ENCODE measurements at places on chromosomes 6 and 20. TPM values are rescaled to one million over a fixed set of nuclear protein-coding genes. Genes with fewer than 3 reads are reported as not detected.
A peak's percentile ranks its signal among the peaks of the same experiment; 100 is the strongest.

MUC21 gene
- not detected for total RNA-seq

KIF25 gene
- not detected for total RNA-seq

RBM39 gene
- 475 TPM for total RNA-seq

TP53TG5 gene
- total RNA-seq: not detected

WFDC5 gene
- not detected for total RNA-seq

SNTA1 gene
- total RNA-seq: 291 TPM

SNAP25 gene
- not detected for total RNA-seq

ANKRD66 gene
- total RNA-seq: not detected

ARMH2 gene
- total RNA-seq: not detected

DNA sequence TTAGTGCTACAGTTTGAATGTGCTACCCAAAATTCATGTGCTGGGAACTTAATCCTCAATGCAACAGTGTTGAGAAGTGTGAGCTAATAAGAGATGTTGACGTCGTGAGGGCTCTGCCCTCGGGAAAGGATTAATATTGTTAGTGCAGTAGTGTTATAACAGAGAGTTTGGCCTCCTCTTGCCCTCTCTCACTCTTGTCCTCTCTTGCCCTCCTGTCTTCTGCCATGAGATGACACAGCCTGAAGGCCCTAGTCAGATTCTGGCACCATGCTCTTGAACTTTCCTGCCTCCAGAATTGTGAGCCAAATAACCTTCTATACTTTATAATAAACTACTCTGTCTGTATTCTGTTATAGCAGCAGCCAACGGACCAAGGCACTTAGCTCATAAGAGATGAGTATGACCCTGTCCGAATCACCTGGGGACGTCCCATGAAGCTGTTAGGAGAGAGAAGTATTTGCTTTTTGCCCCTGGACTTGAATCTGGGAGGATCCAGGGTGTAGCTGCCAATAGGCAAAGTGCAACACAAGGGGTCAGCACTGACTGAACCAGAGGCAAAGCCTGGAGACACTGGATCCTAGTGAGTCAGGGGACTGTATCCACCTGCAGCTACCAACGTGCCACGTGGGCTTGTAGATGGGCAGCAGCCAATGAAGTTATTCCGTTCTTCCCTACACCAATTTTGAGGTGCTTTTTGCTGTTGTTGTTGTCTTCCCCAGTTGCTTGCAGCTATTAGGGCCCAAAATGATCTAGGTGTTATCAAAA, 233.7 kb downstream of the THBS2 start:
- no peak overlapping the region for H3K27ac ChIP-seq
- no peaks in the 10 kb centered on the region for H3K36me3 ChIP-seq
- no peak overlapping the region for H3K4me3 ChIP-seq
- no peaks in the 10 kb centered on the region for H3K27me3 ChIP-seq

- H3K27ac ChIP-seq: no peak overlapping the region
- no peaks in the 10 kb centered on the region for H3K36me3 ChIP-seq
These were observed 410.7 kb upstream of the RUNX2 start for GRCh38 chr6:44917430-44917829.

- H3K27me3 ChIP-seq: no peaks in the 10 kb centered on the region
- H3K27ac ChIP-seq: no peak overlapping the region
- H3K4me3 ChIP-seq: no peak overlapping the region
- H3K36me3 ChIP-seq: no peaks in the 10 kb centered on the region
These were observed 333.8 kb downstream of the TFAP2A start for GRCh38 chr6:10081075-10081474.

DNA sequence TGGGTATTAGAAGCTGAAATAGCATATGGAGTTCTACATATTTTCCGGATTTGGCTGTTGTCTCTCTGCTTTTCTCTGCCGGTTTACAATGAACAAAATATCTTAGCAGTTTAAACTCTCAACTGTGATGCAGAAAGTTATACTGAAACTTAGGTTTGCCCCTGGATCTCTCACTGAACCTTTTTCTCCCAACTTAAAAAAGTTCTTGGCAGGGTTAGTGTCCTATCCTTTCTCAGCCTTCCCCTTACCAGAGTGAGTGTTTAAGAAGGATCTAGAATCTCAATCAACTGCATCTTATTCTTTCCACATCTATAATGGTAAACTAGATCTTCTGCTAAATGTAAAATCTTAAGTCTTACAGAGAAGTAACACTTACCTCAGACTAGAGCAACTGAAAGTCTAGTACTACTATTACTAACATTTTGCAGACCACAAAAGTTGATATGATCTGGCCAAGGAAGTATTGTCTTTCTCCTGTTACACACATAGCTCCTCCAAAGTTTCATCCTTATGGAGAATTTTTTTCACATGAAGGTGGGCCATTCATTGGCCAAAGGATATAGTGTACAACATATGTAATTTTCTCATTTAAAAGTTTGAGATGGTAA, 392.3 kb upstream of the RUNX2 start:
- no peaks in the 10 kb centered on the region for H3K4me1 ChIP-seq
- H3K27ac ChIP-seq: no peak overlapping the region
- no peaks in the 10 kb centered on the region for H3K36me3 ChIP-seq
- DNase-seq: no peak
- no peak overlapping the region for H3K4me3 ChIP-seq
- H3K27me3 ChIP-seq: no peaks in the 10 kb centered on the region

GRCh38 chr6:30615219-30615957, 1.7 kb downstream of the PPP1R10 start:
- H3K4me3 ChIP-seq: peak overlapping the region; percentile 88
- H3K36me3 ChIP-seq: peaks cover 20% of the 10 kb centered on the region
- peak overlapping the region; percentile 97 for H3K27ac ChIP-seq
- H3K27me3 ChIP-seq: no peaks in the 10 kb centered on the region
- DNase-seq: peak; percentile 52
- peaks cover 51% of the 10 kb centered on the region for H3K4me1 ChIP-seq

DNA sequence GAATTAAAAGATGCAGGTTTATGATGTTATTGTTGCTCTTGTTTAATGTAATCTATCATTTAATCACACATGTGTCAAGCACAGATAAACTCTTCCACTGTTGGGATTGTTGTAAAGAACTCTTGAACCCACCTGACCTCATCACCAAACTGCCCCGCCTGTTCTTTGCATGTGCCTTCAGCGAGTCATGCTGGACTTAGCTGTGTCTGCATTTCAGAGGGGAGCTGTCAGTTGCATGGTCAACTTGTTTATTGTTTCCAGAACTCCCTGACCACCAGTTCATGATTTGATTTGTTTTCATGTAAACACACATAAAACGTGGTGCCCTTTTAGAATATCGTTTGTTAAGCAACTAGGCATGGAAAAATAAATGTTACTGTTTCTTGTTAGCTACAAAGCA, 93.6 kb downstream of the KHDC1L start:
- no peaks in the 10 kb centered on the region for H3K27me3 ChIP-seq
- H3K36me3 ChIP-seq: no peaks in the 10 kb centered on the region
- no peak for DNase-seq
- H3K4me1 ChIP-seq: no peaks in the 10 kb centered on the region
- H3K4me3 ChIP-seq: no peak overlapping the region
- no peak overlapping the region for H3K27ac ChIP-seq

GRCh38 chr6:46760925-46761324, 14.2 kb downstream of the ANKRD66 start:
- no peak overlapping the region for H3K27ac ChIP-seq
- DNase-seq: no peak
- peaks cover 12% of the 10 kb centered on the region for H3K4me1 ChIP-seq
- H3K27me3 ChIP-seq: no peaks in the 10 kb centered on the region
- H3K4me3 ChIP-seq: no peak overlapping the region

DNA sequence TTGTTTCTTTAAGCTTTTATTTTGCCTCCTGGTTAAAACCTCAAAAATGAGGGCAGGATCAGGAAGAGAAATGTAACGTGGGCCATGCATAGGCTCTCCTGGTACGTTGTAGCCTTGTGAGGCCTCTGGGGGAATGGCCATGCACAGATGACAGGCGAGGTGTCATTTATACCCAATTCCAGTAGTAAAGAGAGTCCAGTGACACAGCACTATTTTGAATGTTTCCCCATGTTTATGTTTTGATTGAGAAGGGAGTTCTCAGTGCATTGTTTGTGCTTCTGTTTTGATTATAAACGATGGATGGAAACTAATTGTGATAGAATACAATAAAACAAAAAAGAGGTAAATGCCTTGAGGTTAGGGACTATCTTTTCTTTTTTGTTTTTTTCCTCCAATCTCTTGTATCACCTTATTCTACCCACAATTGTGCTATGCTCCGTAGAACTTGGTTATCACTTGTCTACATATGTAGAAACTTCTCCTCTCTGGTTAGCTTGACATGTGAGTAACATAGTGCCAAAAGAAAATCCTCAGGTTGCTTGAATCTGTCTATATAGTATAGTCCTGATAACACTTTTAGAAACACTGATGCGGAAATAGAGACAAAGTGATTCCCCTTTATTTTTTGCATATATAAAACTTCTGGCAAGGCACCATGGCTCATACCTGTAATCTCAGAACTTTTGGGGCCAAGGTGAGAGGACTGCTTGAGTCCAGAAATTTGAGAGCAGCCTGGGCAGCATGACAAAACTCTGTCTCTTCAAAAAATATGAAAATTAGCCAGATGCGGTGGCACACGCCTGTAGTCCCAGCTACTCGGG, 6.9 kb upstream of the SMIM28 start:
- no peaks in the 10 kb centered on the region for H3K27me3 ChIP-seq
- no peak overlapping the region for H3K27ac ChIP-seq
- H3K36me3 ChIP-seq: no peaks in the 10 kb centered on the region
- no peak overlapping the region for H3K4me3 ChIP-seq

DNA sequence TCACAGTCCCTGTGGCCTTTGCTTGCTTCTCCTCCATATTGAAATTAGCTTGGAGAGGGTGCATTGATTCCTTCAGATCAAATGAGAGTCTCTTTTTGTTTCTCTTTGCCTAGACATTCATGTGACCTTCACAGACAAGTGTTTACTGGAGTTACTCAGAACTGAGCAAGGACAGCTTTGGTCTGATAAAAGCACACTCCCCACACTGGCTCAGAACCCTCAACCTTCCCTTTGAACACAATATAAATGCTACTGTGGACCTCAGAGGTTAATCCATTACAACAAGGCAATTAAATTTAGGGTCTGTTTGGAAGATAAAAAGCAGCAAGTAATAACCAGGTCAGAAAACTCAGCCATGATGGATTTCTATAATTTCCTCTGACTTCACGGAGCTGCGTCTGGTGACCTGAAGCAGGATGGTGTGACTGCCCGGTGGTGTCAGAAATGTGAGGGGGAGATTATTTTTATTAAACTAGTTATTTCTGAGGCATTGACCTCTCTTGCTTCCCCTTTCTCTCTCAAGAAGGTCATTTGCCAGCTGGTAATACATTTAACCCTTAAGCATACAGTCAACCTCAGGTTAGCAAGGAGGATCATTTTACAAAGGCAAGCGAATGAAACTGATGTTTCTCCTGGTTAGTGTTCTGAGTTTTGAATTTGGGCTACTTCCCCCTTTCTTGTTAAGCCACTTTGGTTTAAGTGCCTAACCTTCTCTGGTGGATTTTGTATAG, 208.2 kb downstream of the CLIC5 start:
- no peaks in the 10 kb centered on the region for H3K4me1 ChIP-seq
- H3K27ac ChIP-seq: no peak overlapping the region
- no peaks in the 10 kb centered on the region for H3K36me3 ChIP-seq
- DNase-seq: no peak

- H3K4me3 ChIP-seq: no peak overlapping the region
- H3K4me1 ChIP-seq: no peaks in the 10 kb centered on the region
- DNase-seq: no peak
- H3K36me3 ChIP-seq: no peaks in the 10 kb centered on the region
These were observed 443.8 kb upstream of the GJE1 start for GRCh38 chr6:141688916-141689315.

GRCh38 chr20:50027611-50028105, 44.9 kb downstream of the SNAI1 start:
- H3K36me3 ChIP-seq: no peaks in the 10 kb centered on the region
- H3K4me1 ChIP-seq: peaks cover 15% of the 10 kb centered on the region
- DNase-seq: peak; percentile 90
- no peaks in the 10 kb centered on the region for H3K27me3 ChIP-seq

DNA sequence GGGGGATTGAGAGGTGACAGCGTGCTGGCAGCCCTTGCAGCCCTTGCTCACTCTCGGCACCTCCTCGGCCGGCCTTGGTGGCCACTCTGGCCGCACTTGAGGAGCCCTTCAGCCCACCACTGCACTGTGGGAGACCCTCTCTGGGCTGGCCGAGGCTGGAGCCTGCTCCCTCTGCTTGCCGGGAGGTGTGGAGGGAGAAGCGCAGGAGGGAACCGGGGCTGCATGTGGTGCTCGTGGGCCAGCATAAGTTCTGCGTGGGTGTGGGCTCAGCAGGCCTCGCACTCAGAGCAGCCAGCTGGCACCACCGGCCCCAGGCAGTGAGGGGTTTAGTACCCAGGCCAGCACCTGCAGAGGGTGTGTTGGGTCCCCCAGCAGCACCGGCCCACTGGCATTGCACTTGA, 912.2 kb upstream of the ADGRB3 start:
- DNase-seq: no peak
- no peak overlapping the region for H3K4me3 ChIP-seq
- no peaks in the 10 kb centered on the region for H3K4me1 ChIP-seq
- no peaks in the 10 kb centered on the region for H3K36me3 ChIP-seq
- no peaks in the 10 kb centered on the region for H3K27me3 ChIP-seq
- H3K27ac ChIP-seq: no peak overlapping the region

DNA sequence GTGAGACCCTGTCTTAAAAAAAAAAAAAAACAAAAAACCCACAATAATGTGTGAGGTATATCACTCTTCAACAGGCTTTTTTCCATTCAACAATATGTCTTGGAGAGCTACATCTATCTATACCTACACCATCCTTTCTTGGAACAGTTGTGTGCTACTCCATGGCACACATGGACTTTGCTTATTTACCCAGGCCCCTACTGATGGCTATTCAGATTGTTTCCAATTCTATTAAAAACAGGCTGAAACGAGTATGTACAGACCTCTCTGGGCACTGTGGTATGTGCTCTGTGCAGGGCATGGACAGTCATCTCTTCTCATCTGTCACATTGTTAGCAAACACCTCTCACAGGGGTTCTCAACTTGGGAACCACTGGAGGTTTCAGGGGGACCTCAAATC, 28.1 kb downstream of the MRPL14 start:
- no peak overlapping the region for H3K4me3 ChIP-seq
- no peaks in the 10 kb centered on the region for H3K27me3 ChIP-seq
- no peak for DNase-seq
- no peaks in the 10 kb centered on the region for H3K36me3 ChIP-seq
- H3K4me1 ChIP-seq: no peaks in the 10 kb centered on the region

DNA sequence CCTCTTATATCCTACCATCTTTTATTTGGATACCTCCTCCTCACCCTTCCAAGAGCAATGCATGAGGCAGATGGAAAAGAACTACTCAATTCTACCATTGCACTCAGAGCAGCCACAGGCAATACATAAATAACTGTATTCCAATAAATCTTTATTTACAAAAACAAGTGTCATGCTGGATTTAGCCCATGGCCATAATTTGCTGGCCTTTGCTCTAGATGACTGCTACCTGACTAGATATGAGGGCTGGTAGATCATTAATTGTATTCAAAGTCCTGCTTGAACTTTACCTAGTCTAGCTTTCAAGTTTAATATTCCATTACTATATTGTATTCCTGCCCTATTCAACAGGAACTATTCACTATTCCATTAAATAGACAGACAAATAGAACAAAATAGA, 37.1 kb downstream of the AFG1L start:
- H3K27me3 ChIP-seq: no peaks in the 10 kb centered on the region
- no peak for DNase-seq
- no peak overlapping the region for H3K4me3 ChIP-seq
- no peaks in the 10 kb centered on the region for H3K4me1 ChIP-seq
- no peak overlapping the region for H3K27ac ChIP-seq
- no peaks in the 10 kb centered on the region for H3K36me3 ChIP-seq

Data from thyroid gland (tissue), 4 donors.